ENCODE measurements at places on chromosomes 2 and 18.

- DNase-seq: no peak
Measured at GRCh38 chr2:27954771-27955383, 64.3 kb downstream of the BABAM2 start.

DNA sequence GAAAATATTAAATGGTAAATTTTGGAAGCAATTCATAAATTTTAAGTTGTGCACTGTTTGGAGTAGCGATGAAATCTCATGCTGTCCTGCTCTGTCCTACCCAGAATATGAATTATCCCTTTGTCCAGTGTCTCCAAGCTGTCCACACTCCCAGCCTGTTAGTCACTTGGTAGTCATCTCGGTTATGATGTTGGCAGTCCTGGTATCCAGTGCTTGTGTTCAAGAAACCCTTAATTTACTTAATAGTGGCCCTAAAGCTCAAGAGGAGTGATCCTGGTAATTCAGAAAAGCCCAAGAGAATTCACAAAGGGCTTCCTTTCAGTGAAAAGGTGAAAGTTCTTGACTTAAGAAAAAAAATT, 71.8 kb upstream of the STAM2 start:
- no peak for DNase-seq

DNA sequence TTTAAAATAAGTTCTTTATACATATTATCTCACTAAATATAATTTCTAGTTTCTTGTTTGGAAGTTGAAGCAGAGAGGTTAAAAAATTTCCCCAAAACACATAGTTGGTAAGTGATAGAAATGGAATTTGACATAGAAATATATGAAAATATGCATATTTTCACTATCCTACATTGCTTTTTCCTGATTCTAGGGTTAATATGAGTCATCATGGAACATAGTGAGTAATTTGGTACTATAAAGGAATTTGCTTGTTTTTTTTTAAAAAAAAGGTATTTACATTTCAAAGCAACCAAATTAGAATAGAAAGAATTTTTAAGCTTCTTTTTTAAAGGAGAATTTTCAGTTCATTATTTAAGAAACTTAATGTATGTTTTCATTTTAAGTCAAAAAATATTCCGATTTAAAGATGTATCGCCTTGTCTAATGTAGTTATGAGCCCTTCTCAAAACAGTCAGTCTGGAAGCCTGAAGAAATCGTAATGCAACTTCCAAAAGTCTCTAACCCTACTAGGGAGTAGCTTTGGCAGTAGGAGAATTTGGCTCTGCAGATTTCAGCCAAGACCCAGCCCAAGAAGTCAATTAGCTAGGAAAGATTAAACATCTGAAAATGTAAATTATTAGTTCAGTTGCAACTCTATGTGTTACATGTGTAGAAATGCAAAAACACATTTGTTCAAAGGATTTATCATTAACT, 147.3 kb downstream of the RDH14 start:
- no peak for DNase-seq

DNA sequence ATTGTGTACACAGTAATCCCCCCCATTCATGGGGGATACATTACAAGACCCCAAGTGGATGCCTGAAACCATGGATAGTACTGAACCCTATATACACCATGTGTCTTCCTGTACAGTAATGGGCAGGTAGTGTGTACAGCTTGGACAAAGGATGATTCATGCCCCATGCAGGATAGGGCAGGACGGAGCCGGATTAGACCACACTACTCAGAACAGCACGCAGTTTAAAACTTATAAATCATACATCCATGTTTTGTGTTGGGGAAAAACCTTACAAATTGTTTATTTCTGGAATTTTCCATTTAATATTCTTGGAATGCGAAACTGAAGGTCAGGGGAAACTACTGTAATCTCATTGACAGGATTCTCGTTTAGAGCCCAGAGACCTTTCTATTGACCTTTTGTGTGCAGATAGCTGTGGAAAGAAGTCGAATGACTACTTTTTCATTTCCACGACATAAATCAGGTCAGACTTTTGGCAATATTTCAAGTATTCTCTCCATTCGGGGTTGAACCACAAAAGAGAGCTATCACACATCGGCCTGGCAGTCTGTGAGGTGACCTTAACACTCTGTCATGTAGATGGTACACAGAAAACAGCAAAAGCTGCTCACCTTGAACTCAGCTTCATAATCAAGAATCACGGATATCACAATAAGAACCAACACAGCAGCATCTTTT, 9.9 kb upstream of the YPEL5 start:
- DNase-seq: no peak

DNA sequence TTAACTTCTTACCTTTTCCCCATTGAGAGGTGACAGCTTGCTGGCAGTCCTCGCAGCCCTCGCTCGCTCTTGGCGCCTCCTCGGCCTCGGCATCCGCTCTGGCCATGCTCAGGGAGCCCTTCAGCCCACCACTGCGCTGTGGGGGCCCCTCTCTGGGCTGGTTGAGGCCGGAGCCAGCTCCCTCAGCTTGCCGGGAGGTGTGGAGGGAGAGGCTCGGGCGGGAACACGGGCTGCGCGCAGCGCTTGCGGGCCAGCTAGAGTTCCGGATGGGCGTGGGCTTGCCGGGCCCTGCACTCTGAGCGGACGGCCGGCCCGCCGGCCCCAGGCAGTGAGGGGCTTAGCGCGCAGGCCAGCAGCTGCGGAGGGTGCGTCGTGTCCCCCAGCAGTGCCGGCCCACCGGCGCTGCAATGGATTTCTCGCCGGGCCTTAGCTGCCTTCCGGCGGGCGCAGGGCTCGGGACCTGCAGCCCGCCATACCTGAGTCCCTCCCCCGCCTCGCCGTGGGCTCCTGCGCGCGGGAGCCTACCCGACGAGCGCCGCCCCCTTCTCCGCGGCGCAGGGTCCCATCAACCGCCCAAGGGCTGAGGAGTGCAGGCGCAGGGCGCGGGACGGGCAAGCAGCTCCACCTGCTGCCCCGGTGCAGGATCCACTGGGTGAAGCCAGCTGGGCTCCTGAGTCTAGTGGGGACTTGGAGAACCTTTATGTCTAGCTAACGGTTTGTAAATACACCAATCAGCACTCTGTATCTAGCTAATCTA, 335.0 kb downstream of the CBLN2 start:
- DNase-seq: no peak

- no peak for DNase-seq
Measured at GRCh38 chr18:62332431-62332830, 7.3 kb downstream of the TNFRSF11A start.

DNA sequence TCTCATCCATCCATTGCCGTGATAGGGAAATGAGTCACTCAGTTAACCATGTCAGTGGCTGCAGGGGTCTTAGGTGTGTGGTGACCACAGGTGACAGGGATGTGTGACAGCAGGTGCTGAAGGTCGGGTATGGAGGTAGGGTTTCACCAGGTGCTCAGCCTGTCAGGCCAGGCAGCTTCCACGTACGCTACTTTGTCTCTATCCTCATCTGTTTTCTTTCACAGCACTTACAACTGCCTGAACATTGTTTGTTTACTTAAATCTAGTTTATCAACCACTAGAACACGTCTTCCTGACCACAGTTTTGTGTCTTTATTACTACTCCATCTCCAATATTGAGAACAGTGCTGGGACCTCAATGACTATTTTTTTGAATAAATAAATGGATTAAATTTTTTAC, 11.4 kb upstream of the UXS1 start:
- DNase-seq: no peak

- DNase-seq: no peak
Measured at GRCh38 chr2:105357122-105357521, 19.8 kb downstream of the C2orf49 start.

DNA sequence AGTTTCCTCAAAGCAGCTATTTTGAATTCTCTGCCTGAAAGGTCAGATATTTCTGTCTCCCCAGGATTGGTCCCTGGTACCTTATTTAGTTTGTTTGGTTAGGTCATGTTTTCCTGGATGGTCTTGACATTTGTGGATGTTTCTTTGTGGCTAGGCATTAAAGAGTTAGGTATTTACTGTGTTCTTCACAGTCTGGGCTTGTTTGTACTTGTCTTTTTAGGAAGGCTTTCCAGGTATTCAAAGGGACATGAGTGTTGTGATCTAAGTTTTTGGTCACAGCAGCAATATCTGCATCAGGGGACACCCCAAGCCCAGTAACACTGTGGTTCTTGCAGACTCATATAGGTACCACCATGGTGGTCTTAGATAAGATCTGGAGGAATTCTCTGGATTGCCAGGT, 11.8 kb downstream of the MYO3B start:
- DNase-seq: no peak

DNA sequence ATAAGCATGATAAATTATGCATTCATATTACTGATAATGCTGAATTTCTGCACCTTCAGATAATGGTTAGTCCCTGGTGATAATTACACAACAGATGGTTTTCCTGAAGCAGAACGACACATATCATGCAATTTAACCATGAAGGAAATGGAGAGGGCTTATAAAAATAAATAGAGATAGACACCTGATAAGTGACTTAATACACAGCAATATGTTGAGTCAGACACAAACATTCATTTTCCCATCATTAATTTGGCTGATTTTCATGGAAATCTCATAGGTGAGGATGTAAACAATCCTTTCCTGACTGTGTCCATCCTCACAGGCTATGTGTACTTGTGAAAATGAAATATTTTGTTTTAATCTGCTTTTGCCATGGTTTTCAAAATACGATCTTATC, 36.9 kb upstream of the DSEL start:
- no peak for DNase-seq

GRCh38 chr18:29556070-29556469, 1379.1 kb upstream of the CDH2 start:
- no peak for DNase-seq

DNA sequence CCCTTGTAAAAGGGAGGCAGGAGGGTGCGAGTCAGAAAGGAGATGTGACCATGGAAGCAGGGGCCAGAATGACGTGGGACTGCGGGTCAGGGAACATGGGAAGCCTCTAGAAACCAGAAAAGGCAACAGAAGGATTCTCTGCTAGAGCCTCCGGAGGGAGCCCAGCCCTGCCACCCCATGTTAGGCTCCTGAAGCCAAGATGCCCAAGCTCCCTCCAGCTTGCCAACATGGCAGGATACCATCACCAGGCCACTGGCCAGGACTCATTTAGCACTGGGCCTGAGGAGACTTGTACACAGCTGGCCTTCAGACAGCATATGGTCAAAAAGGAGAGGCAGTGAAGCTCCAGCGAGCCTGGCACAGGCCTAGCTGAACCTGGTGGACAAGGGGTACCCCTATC, 5.6 kb downstream of the TMEM247 start:
- no peak for DNase-seq
